ENCODE measurements at places on chromosomes 11 and 22.

DNA sequence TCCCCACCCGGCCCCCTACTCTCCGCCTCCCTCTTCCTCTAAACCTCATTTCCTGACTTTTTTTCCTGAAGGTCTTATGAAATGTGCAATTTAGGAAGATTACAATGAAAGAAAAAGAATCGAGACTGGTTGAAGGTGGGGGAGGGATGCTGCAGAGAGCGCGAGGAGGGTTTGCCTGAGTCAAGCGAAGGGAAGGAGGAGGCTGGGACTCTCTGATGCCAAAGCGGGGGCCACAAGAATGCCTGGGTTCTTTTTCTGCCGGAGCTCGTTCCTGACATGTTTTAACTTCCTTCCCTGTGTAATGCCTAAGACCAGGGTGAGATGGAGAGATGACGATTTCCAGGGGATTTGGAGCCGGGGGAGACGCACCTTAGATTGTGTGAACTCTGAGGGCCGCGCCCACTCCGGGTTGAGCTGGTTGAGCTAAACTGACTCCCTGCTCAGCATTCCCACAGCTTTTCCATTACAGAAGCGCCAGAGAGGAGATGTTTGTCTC, 270.5 kb upstream of the SORL1-AS1 start:
- DNase-seq, result no peak

DNA sequence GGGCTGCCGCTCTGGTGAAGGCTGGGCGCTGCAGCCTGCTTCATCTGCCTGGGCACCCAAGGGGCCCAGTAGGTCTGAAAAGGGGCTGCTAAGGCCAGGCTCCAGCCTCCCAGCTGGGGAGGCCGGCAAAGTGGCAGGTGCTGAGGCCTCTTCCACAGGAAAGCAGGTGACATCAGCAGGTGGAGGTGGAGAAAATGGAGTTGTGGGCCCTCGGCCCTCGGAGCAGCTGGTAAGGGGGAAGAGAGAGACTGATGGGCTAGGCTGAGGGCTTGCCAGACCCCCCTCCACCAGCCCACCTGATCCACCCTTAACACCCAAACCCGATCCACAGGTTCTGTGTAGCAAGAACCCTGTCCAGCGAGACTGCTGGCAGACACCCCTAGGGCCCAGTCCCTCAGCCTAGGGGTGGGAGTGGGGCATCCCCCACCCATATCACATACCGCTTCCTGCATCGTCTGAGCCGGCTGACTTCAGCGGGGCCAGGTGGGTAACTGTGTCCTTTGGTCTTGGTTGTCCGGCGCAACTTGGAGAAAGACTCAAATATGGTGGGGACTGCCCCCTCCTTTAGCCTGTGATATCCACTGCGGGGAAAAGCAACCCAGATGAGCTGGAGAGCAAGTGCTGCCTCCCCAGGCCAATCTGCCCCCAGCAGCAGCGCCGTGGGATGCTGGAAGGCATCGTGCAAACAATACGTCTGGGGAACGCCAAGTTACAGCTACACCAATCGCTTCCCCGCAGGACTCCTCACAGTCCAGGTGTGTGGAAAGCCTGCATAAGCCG, 1.5 kb downstream of the THAP7 start:
- DNase-seq, result no peak

DNA sequence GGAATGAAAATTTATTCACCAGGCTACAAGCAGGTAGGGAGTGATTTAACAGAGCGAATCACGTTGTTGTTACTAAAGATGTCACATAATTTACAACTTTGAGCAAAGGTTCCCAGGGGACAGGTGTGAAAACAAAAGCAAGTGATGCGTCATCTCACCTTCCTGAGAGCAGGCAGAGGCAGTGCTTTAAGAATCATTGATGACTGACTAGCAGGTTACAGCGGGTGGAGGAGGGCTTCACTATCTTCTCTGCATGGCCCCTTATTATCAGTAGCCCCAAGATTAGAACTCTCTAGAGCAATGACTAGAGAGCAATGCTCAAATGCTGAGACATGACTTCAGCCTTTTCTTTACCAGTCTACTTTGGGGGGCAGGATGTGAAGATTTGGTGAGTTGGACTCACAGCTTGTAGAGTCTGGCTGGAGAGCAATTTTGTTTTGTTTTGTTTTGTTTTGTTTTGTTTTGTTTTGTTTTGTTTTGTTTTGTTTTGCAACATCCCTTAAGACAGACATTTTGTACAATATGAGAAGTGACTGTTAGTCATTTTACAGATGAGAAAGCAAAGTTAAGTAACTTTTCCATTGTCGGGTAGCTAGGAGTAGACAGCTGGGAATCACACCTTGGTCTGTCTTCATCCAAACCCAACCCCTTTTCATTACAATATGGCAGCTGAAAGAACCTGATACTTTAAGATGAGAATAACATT, 84.8 kb downstream of the SLC1A2 start:
- no peak for DNase-seq

DNA sequence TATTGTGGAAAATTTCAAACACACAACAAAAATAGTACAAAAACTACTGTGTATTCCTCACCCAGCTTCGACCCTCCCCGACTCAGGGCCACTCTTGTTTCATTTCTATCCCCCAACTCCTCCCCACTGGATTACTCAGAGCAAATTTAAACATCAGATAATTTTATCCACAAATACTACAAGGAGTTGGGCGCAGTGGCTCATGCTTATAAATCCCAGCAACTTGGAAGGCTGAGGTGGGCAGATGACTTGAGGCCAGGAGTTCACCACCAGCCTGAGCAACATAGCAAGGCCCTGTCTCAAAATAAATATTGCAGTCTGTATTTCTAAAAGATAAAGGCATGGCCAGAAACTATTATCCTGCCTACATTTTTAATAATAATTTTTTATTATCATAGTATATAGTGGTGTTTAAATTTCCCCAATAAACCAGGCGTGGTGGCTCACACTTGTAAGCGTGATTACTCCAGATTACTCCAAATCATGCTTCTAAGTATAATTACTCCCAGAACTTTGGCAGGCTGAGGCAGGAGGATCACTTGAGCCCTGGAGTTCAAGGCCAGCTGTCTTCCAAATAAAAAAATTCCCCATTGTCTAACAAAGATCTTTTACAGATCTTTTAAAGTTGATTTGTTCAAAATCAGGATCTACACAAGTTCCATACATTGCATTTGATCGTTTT, 39.8 kb downstream of the LRRC32 start:
- no peak for DNase-seq

- no peak for DNase-seq
Observed at GRCh38 chr11:61549662-61550568, 31.0 kb downstream of the SYT7 start.

- DNase-seq, result no peak
Observed at GRCh38 chr11:48154151-48154550, 62.5 kb upstream of the OR4B1 start.

DNA sequence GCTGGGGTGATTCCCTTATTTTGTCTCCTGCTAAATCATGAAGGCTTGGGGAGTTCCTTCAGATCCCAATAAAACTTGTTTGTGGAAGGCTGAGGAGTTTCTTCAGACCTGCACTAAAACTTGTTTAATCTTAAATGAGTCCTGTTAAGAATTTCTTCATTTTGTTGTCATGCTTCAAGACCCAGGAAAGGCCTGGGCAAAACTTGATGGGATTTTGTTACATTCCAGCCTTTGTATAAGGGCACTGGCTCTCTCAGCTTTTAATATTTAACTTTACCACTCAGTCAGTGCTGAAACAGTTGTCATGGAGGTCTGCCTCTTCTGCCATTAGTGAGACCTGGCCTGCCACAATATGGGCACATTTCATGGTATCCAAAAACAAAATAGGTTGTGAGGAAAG, 699.0 kb downstream of the ETS1 start:
- DNase-seq, result no peak

- DNase-seq, result no peak
Observed at GRCh38 chr11:1071571-1072115, 3.0 kb upstream of the MUC2 start.

DNA sequence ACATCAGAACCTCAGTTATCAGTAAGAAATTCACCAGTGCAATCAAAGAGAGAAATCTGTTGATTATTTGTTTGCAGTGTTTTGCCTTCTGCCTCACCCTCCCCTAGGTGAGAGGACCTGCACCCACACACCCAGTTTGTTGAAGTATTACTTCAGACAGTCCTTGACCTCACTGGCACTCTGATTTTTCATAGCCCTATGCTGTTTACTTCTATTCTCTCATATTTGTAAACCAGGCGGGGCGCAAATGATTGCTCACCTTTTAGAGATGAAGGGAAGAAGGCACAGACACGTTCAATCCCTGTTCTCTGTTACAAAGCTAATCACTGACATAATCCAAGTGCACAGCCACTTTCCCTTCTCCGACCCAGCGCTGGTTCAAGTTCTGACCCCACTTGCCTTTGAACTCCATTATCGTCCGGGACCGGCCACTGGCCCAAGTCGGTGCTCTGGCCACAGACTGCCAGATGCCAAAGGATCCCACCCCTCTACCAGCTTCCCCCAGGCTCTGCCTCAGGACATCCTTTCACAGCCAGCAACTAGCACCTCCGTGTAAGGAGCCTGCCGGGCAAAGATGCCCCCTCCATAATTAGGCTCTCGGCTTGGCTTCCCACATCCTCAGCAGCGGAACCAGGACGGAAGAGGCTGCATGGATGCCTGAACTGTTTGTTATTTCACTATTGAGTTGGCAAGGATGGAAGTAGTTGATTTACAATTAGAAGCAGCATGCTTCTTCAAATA, 1.7 kb downstream of the ETS1 start:
- no peak for DNase-seq

GRCh38 chr11:74744277-74744676, 4.4 kb upstream of the RNF169 start:
- no peak for DNase-seq

- no peak for DNase-seq
Observed at GRCh38 chr11:38014405-38014804, 1416.4 kb upstream of the RAG2 start.

DNA sequence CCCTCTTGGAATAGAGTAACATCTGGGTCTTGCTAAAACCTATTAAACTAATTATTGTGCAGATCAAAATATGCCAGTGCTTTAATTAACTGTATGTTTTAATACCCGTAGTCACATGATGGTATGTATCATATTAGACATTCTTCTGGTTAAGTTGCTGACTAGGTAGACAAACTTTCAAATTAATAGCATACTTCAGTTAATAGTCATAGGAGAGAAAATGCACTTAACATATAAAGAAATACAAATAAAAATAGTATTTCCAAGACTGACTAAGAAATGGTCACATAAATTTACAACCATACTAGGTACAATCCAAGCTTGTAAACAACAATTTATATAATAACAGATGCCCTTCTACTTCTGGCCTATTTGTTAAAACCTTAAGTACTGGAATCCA, 7.6 kb upstream of the EXPH5 start:
- DNase-seq, result no peak

GRCh38 chr22:46734830-46735453, 3.1 kb downstream of the CERK start:
- peak; percentile 37 for DNase-seq

- DNase-seq, result no peak
Observed at GRCh38 chr11:42337786-42338455, 878.5 kb upstream of the LRRC4C start.

- no peak for DNase-seq
Observed at GRCh38 chr11:72179049-72179803, 12.7 kb upstream of the FOLR1 start.

DNA sequence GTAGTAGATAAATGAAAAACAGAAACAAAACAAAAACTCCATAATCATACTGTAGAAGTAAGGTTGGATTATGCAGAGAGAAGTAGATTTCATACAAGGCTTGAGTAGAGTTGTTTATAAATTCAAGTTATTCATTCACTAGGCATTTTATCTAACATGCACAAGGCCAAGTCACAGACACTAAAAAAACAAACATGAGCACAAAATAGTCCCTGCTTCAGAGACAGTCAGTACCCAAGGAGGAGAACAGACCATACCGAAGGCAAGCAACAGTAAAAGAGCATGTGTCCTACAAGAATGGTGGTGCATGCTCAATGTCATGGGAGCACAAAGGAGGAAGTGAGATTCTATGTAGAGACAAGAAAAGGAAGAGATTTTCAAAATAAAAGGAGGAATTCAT, 796.5 kb upstream of the LRRC4C start:
- DNase-seq, result no peak

DNA sequence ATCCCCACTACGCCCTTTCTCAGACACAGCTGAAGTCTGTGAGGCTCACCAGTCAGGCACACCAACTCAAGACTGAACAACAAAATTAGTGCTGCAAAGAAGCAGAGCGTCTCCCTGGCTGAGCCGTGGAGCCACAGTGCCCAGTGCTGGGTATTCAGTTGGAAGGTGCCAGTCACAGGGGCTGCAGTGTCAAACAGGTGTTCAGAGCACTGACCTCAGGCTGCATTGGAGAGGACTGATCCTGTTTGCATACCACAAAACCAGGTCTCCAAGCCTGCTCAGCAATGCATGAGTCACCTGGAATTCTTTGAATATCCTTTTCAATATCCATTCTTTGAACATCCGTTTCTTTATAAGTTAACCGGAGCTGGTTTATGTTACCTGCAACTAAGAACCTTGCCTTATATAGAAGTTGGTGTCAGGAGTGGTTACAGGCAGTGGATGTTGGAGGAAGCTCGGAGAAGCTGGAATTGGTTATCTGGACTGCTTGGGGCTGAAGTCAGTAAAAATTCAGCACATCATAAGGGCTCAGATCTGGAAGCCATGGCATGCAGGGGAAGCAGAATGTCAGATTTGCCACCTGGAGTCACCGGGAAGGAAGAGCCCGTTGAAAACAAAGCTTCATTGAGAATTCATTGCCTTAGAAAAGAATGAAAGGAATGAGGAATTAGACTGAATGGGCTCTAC, 30.3 kb downstream of the PDGFB start:
- DNase-seq, result no peak

DNA sequence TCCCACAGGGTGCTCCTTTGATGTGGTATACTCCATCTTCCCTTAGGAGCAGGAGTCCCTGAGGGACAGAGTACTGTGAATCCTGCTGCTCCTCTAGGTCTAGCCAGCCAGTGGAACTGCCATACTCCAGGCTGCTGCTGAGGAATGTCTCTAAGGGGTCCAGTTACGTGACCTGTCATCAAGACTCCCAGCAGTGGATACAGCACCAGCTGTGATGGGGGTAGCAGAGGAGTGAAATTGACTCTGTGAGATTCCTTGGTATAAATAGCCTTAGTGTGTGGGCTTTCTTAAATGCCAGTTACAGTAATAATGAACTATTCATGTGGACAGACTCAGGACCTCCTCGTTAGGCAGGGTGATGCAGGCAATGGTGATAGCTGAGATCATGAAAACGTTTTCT, 140.4 kb upstream of the LUZP2 start:
- no peak for DNase-seq

DNA sequence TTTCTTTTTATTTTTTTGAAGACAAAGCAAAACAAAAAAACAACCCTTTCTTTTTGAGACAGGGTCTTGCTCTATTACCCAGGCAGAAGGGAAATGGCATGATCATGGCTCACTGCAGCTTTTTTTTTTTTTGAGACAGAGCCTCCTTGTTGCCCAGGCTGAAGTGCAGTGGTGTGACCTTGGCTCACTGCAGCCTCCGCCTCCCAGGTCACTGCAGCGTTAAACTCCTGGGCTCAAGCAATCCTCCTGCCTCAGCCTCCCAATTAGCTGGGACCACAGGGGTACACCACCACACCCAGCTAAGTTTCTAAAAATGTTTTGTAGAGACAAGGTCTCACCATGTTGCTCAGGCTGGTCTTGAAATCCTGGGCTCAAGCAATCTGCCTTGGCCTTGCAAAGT, 124.6 kb downstream of the ABTB2 start:
- no peak for DNase-seq
